ENCODE measurements at places on chromosomes 1 and 21.

DNA sequence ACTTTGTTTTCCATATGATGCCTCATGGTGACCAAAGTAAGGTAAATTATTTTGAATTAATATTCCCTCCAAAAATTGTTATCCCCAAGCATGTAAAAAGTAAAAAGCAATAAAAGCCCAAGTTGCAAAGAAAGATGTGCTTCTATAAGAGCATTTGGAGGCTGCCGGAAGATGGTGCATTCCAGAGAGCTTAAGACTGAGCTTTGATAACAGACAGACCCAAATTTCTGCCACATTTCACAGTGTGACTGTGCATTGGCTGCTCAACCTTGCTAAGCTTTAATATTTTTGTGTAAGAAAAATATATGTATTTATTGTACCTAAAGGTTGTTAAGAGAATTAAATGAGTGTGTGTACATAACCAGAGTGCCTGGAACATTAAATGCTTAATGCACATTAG, 67.9 kb downstream of the CYYR1 start:
- DNase-seq = no peak

DNA sequence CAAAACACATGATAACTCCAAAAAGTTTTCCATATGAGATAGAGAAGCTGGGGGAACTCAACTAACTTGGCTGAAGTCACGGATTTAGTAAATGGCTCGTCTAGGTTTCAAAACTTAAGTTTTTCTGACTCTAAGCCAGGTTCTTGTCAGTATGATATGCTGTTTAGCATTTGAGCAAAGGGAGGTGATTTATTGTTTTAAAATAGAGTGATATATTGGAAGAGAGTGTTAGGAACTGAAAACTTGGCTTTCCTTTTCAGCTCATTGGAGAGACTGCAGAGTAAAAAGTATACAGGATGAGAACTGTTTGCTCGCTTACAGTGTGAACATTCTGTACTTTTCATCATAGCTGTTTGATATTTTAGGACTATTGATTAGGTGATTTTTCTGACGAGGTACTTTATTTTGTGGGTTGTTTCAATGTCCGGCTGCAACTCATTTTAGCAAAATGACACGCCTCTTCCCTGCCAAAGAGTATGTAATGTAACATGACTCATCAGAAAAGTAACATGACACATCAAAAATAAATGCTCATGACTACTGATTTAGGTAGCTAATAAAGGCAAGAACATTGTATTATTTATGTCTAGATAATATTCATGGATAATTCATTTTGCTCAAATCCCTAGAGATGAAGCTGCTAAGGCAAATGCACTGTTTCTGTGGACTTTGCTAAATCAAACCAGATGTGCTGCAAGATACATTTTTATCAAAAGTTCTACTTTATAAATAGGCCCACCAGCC, 355.1 kb downstream of the GPATCH2 start:
- DNase-seq = no peak

- no peak for DNase-seq
Measured at GRCh38 chr1:153023109-153023508, 7.9 kb upstream of the SPRR1B start.

DNA sequence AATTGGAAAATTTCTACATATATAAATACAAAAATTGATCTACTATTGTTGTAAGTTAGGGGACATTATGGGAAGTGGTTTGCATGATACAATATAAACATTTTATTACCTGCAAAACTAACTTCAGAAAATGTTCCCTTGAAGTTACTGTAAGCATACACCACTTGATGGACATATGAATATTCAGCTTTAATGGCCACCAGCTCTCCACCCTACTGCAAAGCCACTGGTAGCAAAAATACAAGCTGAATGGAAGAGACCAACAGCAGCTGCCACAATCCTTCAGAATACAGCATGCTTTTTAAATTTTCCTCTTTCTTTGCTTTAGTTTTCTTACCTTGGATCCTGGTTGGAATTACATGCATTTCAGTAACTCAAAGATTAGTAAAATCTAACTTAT, 69.8 kb downstream of the COQ8A start:
- DNase-seq = no peak

- DNase-seq = no peak
Measured at GRCh38 chr1:151837884-151838221, 1.8 kb downstream of the C2CD4D start.

- DNase-seq = peak; percentile 50
Measured at GRCh38 chr1:224502459-224503160, 68.0 kb upstream of the WDR26 start.

GRCh38 chr1:1073743-1074587, at the start of gene RNF223:
Gene RNF223 (minus strand): TSS chr1:1074306. CDS start chr1:1072566, 1,740 bp downstream.
- no peak for DNase-seq

DNA sequence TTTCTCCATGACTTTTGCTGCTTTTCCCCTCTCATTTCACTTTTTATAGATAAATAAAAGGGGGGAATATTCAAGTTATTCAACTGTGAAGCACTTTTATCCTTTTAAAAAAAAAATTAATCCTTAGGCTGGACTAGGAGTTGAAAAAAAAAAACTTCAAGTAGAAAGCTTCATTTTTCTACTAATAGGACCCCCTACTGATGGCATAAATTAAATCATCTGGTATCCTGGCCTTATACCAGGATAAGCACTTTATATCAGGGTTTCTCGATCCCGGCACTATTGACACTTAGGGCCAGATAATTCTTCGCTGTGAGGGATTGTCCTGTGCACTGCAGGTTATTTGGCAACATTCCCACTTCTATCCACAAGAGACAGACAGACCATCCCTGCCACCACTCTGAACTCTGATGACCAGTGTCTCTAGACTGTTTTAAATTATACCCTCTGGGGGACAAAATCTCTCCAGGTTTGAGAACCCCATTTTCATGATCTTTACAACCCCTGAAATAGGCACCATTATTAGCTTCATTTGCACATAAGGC, 17.6 kb downstream of the USP33 start:
- DNase-seq = no peak

GRCh38 chr21:25425156-25425555, 182.1 kb downstream of the MRPL39 start:
- no peak for DNase-seq

- no peak for DNase-seq
Measured at GRCh38 chr21:41079159-41079558, 88.8 kb upstream of the BACE2 start.

GRCh38 chr1:1371746-1372711, 3.0 kb downstream of the AURKAIP1 start:
- no peak for DNase-seq

All from H54 (cell line).